ENCODE measurements at places on chromosomes 7 and 10.

GRCh38 chr10:90579602-90580242 lies 278.1 kb downstream of the HTR7 start:
- DNase-seq, result no peak

DNA sequence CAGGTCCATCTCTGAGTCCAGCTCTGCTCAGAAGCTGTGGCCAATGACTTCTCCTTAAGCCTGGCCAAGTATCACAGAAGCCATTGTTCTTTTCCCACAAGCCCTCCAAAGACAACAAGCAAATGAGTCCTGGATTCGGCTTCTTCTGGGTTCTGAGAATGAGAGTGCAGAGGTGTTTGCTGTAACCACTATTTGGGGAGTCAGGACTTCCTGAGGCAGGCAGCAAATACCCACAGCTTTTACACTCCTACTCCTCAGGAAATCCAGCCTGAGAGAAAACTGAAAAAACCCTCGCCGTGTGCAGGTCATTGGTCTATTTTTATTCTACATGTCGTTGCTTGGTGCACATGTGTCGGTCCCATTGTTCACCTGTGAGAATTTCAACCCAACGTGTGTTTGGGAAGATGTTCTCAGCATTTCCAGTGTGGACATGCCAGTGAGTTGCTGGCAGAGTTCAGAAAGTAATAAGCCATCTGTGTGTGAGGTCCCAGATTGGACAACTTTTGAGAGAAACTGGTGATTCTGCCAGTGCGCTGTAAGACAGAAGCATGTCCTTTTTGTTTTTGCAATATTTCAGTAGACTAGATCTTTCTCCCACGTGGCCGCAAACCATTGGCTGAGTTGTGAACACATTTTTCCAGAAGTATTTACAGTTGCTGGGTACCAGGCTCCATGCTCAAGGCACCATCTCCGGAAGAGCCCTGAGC lies 121.6 kb upstream of the LYZL2 start:
- no peak for DNase-seq

GRCh38 chr7:2012981-2013380 lies 219.8 kb downstream of the MAD1L1 start:
- DNase-seq, result peak; percentile 44

- DNase-seq, result no peak
Measured at GRCh38 chr10:113057948-113058522, 108.0 kb downstream of the TCF7L2 start.

DNA sequence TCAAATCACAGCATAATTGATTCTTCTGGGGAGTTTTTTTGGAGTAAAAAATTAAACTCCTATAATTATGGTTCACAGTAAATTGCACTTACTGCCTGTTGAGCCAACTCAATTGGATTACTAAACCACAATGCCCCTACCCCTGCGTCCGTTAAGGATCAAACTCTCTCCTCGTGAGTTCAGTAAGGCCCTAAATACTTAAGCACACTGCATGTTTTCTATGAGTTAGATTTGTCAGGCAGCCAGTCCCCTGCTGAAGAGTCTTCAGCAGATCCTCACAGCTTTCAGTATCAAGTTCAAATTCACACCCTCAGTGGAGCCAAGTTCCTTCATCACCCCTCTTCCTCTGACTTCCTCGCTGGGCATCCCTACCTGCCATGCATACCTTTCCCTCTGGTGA lies 275.0 kb upstream of the BMPER start:
- DNase-seq, result no peak

- DNase-seq, result no peak
Measured at GRCh38 chr7:77765906-77766800, 32.1 kb downstream of the TMEM60 start.

DNA sequence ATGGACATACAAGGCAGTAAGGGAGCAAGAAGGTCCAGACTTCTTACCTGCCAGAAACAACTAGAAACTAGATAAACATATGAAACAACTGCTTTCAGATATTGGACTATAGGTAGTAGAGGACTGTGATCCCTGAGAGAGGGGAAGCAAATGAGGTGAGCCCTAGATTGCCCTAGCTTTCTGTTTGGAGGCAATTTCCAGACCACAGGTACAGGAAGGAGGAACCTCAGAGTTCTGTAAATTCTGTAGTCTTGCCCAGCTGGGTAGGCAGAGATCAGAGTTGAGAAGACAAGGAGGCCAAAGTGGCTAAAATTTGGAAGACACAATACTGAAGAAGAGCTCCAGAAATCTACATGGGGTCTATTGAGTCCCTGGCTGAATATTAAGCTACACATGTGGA lies 21.0 kb downstream of the CDK6 start:
- no peak for DNase-seq

DNA sequence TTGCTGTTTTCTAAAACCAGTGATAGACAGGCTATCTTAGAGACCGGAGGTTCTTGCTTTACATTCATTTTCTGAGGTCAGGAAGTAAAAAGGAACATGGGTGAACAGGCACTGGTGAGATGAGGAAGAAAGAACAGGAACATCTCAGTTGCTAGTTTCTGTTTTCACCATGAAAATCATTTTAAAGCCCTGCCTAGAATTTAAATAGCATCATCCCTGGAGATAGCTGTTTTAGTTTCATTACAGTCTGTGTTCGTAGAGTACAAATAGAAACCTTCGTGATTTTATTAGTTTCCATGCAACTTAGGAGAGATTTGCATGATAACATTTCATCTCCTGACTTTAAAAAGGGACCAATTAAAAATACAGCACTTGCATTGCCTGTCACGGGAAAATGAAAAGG lies 14.7 kb downstream of the KCNMA1 start:
- DNase-seq, result no peak

GRCh38 chr7:6376820-6377219 lies 70.9 kb downstream of the DAGLB start:
- no peak for DNase-seq

DNA sequence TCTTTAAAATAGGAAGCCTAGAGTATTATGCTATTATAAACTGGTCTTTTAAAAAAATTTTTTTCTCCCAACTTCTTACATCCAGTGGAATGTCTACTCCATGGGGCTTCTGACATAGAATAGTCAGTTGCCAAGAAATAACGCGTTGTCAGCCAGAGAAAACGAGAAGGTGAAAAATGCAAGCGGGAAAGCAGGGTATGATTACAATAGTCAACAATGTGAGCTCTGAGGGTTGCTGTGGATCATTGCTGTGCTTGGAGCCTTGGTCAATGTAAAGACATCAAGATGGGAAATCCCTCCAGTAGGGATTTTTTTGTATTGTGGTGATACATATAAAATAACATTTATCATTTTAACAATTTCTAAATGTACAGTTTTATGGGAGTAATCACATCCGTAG lies 27.6 kb upstream of the PLPP4 start:
- no peak for DNase-seq

DNA sequence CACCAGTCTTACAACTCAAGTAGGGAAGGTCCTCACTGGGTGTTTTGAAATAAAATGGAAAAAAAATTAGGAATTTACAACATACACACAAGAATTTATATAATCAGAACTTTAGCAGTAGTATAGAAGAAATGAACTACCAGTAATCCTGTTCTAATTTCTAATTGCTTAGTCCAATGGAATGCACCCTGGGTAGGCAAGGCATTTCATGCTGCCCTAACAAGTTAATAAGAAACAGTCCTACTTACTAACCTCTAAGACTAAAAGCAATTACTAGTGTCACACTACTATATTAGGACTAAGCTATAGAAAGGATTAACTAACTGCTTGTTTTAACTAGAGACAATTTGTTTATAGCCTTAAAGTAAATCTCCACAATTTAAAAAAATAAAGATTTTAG lies 158.1 kb downstream of the BTAF1 start:
- no peak for DNase-seq

DNA sequence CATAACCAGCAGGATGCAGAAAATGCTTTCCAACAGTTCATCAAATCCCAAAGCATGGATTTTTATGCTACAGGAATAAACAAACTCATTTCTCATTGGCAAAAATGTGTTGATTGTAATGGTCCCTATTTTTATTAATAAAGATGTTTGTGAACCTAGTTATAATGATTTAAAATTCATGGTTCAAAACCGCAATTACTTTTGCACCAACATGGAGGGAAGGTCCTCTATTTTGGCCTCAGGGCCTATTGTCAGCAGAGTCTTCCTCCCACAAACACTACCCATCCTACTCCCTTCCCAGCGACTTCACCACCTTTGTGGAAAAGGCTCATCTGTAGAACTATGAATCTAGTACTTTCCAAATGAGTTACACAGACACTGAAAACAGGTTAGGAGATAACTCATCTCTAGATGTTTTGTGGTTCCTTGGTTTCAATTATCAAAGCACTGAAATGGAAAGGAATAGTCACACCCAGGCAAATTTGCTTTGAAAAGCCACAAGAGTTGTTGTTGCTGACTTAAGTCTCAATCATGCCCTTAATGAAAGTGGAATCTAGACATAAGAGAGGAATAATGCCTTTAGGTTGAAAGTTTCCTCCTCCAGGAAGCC lies 59.4 kb upstream of the FRMD4A start:
- no peak for DNase-seq

- DNase-seq, result no peak
Measured at GRCh38 chr7:98300595-98301372, 19.3 kb downstream of the BRI3 start.

DNA sequence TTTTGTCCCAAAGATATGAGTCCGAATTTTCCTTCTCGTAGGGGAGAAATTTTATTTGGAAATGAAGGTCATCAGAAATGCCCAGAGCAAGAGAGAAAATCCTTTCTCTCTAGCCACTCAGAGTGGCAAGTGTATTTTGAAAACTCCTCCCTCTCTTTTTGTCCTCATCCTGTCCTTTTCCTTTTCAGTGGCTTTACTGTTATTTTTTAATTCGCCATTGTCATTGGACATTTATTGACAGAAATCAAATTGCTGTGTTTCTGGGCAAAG lies 39.6 kb downstream of the TET1 start:
- DNase-seq, result no peak

- DNase-seq, result no peak
Measured at GRCh38 chr10:79239275-79239779, 107.9 kb upstream of the PPIF start.

DNA sequence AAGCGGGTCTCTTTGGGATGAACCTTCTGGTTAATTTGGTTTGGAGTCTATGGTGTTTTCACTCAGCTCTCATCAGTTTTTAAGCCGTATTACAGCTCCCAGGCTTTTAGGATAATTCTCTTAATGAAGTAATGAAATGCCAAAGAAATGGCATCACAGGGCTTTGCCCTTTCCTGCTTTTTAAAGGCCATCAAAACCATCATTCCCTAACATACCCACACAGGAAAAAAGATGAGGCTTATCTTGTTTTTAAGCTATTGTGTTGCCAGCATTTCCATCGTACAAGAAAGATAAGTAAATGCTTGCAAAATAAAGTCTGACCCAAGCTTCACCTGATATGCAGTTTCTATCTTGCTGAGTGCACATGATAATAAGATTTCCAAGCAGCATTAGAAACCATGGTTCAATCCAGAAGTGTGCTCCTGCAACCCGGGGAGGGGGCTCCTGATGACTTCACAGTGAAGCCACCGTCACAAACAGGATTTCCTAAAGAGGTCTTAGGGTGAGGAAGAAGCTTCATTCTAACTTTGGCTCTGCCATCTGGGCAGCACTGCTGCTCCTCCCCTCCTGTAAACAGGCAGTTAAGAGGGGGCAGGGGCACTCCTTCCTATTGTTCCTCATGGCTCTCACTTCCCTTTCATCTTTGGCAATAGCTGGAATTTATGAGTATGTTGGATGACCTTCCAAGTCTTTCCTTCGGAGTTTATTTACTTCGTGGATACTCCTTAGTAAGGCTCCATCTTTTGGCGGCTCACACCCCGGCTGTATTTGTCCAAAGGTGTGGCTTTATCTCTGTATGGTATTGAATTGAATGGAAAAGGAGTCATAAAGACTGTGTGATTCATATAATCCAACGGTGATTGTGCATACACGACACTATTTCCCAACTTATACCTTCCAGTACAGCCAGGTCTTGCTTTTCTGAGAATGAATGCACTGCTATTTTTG lies 55.2 kb upstream of the FAM133B start:
- DNase-seq, result no peak

- no peak for DNase-seq
Measured at GRCh38 chr7:93566876-93567275, 7.6 kb downstream of the CALCR start.

DNA sequence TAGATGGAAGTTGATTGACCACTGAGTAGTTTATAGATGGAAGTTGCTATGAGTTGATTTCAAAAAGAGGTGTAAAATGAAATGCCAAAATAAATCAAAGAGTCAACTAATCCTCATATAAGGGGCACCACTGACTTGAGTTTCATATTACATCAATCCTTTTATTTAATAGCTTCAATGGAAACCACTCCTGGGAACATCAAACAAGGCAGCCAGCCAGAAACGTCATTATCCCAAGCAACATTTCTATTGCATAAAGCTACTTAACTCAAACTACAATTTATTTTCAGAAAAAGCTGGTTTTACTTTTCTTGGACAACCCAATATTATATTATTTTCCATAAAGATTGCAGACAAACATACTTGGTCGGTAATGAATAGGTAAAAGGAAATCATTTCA lies 162.1 kb downstream of the TSPAN12 start:
- DNase-seq, result no peak

Data from NCI-H2171 (cell line).